ENCODE measurements at places on chromosomes 2 and 18.
A peak's percentile ranks its signal among the peaks of the same experiment; 100 is the strongest.

DNA sequence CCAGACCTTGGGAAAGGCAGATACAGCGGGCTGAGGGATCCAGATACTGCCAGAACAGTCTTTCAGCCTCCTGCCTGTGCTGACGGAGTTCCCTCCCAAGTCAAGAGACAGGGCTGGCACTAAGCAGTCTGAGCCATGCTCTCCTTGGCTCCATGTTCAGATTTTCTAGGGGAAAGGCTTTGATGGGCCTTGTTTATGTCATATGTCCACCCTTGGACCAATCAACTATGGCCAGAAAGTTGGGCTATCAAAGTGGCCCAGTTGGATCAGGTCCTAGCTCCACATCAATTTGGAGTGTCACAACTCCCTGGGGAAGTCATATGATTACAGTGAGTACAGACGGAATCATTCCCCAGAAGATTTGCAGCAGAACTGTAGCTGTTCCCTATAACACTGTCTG is 152.0 kb downstream of the GREB1L start:
- no peak for DNase-seq

GRCh38 chr18:53864770-53865169 is 359.7 kb downstream of the MBD2 start:
- peak; percentile 12 for DNase-seq

DNA sequence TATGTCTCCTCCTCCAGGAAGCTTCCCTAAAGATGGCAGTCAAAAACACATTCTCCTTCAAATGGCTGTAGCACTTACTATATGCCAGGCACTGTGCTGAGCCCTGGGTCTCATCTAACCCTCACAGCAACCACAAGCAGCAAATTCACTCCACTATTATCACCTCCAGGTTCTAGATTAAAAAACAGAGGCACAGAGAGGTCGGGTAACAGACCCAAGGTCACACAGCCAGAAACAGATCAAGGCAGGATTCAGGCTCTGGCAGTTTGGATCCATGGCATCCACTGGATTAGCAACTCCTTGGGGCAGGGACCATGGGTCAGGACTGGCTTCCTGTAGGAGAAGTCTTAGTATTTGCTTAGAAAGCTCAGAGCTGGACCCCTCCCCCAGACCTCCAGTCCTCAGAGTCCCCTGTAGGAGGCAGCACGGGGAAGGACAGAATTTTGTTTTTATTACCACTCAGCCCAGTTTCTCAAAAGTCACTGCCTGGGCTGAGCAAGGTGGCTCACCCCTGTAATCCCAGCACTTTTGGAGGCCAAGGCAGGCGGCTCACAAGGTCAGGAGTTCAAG is 34.4 kb downstream of the ZFP36L2 start:
- no peak for DNase-seq

- no peak for DNase-seq
These were observed 34.1 kb downstream of the LANCL1 start for GRCh38 chr2:210442457-210442856.

DNA sequence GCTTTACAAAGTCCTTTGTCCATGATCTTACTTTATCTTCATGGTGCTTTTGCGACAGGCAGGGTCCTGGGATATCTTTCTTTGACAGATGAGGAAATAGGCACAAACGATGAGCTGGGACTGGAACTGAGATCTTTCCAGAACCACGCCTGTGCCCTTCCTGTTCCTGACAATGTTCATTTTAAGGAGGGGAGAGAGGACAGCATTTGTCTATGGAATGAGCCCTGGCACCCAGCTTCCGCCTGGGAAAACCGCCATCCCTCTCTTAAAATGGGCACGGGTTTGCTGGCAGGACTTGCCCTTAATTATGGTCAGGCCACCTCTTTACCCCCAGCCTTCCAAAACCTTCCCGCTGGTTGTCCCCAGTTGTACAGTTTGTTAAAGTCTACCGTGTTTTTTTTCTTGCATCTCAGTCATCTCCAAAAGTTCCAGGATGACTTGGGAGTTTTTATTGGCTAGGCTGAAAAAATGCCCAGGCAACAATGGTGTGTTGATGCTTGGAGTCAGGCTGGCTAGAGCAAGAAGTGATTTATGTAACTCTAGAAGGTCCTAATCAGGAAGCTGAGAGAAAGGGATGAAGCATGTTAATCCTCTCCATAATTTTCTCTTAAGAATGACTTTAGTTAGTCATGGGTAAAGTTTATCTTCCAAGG is 264.9 kb upstream of the EPAS1 start:
- DNase-seq, result no peak

- no peak for DNase-seq
These were observed 333.7 kb upstream of the MEIS1 start for GRCh38 chr2:66101206-66101605.

DNA sequence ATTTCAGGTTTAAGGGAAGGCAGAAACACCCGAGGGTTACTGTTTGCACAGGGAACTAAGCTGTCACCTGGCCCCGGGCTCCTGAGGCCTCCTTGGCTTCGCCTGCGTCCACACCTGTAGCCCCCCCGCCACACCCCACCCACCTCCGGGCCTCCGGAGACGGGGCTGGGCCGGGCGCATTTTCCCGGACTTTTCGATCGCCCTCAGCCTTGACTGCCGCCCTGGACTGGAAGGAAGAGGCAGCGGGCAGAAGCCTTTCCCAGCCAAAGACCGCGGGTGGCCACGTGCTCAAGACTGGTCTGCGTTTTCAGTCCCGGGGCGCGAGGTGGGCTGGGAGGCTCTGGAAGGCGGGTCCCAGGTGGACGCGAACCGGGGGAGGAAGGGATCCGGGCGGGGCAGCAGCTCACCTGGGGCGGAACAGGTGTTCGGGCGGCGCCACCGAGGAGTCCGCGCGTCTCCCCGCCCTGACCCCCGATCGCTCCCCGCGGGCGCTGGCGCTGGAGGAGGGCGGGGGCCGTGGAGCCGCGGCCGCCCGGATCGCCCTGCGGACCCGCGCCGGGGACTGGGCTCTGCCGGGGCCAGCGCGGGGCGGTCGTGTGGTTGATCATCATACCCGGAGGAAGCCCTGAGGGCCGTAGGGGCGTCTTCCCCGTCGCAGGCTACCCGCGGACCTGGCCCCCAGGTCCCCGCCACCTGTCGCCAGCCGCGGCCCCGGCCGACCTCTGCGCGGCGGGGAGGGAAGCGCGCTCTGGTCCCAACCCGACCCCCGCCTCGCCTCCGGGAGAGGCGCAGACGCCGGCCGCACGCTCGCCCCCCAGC is 3.2 kb downstream of the ID2 start:
- DNase-seq, result peak; percentile 44

DNA sequence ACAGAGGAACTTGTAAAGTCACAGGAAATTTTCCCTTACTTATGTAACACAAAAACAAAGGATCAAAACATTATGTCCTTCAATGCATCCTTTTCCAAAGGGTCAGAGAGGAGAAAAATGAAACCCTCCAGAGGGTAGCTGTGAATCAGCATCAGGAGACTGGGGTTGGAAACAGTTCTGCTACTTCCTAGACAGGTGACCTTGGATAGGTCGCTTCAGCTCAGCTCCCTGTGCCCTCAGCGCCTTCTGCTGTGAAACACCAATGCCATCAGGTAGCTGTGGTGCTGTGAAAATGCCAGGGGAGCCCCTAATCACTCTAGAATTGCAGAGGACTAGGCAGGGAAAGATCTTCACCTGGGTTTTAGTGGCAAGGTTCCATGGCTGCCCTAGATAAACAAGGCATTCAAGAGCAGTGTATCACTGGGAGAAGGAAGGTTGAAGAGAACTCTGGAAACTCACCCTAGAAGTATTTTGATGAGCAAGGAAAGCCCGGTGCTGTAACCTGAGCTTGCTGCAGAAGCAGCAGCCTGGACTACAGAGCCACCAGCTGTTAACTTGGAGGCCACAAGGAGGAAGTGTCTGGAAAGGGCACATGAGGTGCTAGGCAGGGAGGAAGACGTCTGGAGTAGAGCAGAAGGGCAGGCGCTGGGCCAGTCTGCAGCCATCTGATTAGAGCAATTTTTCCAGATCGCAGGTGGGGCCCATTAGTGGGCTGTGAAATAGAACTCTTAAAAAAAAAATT is 100.7 kb upstream of the MCFD2 start:
- peak; percentile 73 for DNase-seq

GRCh38 chr18:45103319-45104048 is 422.8 kb downstream of the SETBP1 start:
- no peak for DNase-seq

DNA sequence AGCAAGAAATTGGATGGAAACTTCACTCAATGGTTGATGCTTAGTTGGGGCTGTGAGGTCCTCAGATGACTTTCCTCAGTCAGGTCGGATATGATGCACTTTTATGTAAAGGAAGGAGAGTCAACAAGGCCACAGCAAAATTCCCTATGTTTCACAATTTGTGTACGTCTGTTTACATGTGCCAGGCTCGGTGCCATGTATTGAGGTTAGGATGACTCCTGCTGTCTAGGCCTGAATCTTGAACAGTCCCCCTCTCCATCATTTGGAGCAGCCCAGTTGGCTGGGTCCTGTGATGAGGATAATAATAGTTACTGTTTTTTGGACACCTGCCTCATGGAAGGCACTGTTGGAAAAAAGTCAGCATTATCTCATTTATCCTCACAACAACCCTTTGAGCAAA is 43.1 kb downstream of the VSNL1 start:
- DNase-seq, result no peak

DNA sequence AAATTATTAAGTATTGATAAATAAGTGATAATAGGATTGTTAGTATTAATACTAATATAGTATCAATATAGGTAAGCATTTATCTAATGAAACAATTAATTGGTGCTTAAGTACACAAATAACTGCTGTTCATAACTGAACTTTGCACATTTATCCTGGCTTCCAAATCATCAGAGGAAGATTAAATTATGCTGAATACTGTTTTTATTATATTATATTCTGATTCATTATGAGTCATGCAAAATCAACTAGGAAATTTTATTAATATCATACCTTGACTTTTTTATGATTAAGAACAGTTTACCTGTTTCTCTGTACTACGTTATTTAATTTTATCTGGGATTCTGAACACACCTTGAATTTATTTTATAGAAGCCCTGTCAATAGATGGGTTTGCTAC is 42.6 kb downstream of the FAP start:
- no peak for DNase-seq

Data from ACHN (cell line).